ENCODE measurements at places on chromosomes 6 and 20.
A peak's percentile ranks its signal among the peaks of the same experiment; 100 is the strongest.

GRCh38 chr6:47146431-47147174, 104.5 kb upstream of the ADGRF1 start:
- DNase-seq = no peak

DNA sequence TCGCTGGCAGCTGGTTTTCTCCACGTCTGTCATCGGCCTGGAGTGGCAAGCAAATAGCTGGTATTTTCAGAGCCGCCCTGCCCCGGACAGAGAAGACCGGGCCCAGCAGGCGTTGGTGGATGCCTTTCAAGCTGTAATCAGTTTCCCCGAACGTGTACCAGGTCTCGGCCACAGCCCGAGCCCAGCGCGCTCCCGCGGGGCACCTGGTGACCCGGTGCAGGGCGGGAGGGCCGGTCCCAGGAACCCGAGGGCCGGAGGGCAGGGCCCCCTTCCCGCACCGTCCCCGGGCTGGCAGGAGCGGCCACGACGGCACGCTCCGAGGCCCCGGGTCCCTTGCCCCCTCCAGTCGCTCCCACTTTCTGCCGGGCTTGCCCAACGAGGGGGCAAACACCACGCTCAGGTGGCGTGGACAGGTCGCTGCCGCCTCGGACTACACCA, 348 bp upstream of the PYGB start:
- DNase-seq = no peak

- no peak for DNase-seq
Measured at GRCh38 chr6:41935685-41936072, 5.9 kb downstream of the CCND3 start.

- DNase-seq = no peak
Measured at GRCh38 chr6:159044899-159045727, at the start of gene TAGAP. Gene TAGAP (minus strand): TSS chr6:159044991. CDS start chr6:159044146, 845 bp downstream.

DNA sequence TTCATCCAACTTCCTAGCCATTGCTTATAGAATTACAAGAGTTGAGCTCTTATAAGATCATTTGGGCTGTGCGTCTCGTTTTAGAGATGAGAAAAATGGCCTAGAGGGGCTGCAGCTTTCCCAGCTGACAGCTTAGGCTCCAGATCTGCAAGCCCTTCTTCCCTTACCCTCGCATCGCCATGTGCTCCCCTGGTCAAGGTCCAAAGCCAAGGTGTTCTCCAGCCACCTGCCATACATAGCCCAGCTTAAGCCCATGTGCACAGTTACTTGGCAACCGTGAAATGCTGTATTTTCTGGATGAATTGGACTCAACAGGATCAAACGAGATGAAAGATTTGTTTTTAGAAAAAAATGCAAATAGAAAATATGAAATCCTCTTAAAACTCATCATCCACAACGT, 7.9 kb downstream of the MAP3K4 start:
- DNase-seq = no peak

DNA sequence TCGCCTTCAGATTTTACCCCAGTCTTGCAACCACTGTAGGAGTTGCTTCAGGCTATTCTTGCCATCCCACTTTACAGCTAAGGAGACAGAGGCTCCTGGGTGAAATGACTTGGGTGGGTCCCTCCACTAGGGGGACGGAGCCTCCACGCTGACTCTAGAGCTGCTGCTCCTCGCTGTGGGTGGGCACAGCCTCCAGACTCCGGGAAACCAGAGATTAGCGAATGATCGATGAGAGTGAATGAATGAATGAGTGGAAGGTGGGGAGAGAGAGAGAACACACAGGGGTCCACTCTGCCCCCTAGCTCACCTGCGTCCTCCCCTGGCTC, 10.4 kb downstream of the ZBP1 start:
- DNase-seq = no peak

GRCh38 chr6:33417128-33417902, 592 bp downstream of the CUTA start:
- DNase-seq = no peak

DNA sequence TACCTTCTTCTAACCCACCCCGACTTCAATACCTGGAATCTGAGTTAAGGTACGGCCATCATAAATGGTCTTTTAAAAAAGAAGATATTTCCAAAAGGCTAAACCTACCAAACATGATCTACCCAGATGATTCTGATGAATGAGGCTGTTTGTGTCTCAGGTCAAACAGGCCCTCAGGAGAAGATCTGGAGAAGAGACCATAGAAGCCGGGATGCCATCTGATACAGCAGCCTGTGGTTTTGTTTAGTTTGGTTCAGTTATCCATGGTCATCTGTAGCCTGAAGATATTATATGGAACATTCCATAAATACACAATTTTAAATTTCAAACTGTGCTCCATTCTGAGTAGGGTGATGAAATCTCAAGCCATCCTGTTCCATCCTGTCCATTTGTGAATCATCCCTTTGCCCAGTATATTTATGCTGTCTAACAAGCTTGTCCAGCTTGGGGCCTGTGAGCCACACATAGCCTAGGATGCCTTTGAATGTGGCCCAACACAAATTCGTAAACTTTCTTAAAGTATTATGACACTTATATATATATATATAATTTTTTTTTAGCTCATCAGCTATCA, 4.0 kb upstream of the CAP2 start:
- no peak for DNase-seq

DNA sequence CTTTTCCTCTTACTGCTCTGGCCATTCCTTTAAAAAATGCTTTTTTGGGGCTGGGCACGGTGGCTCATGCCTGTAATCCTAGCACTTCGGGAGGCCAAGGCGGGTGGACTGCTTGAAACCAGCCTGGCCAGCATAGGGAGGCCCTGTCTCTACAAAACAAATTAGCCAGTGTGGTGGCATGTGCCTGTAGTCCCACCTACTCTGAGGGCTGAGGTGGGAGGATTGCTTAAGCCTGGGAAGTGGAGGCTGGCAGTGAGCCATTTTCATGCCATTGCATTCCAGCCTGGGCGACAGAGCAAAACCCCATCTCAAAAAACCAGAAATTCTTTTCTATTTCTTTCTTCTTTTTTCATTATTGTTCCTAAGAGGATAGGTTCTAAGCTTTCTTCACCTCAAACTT, 36.9 kb upstream of the RNF144B start:
- no peak for DNase-seq

DNA sequence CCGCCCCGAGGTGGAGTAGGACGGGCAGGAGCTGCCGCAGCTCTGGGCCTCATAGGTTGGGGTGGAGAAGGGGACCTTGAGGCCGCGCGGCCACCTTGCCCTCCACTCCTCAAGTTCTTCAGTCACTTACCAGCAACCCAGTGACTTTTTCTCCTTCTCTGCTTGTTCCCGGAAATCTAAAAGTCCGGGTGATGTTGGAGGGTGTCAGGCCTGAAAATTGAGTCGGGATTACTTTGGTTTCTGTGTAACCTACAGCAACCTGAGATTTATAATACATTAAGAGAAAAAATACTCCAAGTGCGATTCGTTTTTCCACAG, 338 bp downstream of the RWDD1 start:
- DNase-seq = no peak

GRCh38 chr20:25090492-25091429, 8.8 kb upstream of the VSX1 start:
- no peak for DNase-seq

GRCh38 chr6:85574932-85575598, 18.6 kb downstream of the SNX14 start:
- no peak for DNase-seq

DNA sequence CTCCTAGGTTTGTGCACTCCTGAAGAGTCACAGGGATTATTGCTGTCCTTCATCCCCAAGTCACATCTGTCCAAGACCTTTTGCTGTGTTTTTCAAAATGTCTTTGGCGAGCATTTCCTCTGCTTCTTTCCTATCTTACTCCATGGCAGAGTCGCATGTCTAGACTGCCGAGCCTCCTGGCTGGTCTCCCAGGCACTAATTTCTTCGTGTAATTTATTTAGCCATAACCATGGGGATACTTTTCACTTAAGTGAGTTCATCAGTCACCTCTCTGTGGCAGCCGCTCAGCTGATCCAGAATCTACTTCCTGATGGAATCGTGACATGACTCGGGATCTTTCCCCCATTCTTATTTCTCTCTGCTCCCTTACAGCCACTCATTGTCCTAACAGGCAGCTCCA, 25.8 kb downstream of the ADGRF5 start:
- DNase-seq = no peak

GRCh38 chr6:36691612-36692011, 6.0 kb upstream of the RAB44 start:
- DNase-seq = no peak

DNA sequence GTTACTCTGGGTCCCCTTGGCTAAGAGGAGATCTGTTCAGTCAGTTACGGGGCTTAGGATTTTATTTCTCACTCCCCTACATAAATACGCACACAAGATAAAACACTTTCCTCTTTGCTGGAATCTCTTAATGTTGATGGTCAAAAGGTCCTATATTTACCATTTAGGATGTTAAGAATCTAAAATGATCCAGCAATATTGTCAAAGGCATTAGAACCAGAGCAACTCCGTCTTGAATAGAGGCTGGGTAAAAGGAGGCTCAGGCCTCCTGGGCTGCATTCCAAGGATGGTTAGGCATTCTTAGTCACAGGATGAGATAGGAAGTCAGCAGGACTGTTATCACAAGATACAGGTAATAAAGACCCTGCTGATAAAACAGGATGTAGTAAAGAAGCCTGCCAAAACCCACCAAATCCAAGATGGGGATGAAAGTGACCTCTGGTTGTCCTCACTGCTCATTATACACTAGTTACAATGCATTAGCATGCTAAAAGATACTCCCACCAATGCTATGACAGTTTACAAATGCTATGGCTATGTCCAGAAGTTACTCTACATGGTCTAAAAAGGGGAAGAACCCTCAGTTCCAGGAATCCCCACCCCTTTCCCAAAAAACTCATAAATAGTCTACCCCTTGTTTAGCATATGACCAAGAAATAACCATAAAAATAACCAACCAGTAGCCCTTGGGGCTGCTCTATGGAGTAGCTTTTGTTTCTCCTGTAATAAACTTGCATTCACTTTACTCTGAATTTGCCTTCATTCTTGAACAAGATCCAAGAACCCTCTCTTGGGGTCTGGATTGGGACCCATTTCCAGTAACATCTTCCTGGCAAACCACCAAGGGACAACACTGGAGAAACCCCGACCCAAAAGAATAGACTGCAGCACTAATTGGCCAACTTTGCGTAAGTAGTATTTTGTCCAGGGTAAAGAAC, 107.5 kb downstream of the DTNBP1 start:
- no peak for DNase-seq

GRCh38 chr6:25548451-25548850, 103.6 kb upstream of the SCGN start:
- no peak for DNase-seq

DNA sequence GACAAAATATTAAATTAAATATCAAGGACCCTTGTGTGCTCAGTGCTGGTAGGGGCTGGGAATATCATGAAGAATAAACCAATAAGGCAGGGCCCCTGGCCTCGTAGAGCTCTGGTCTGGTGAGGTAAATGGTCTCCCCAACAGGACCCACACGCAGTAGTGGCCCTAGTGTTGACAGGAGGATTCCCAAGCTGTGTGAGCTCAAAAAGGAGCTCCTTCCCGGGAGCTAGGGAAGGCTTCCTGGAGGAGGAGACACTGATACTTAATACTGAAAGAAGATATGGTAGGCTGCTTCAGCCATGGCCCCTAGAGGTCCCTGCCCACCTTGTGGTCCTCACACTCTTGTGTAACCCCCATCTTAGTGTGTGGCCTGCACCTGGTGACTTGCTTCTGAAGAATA, 209.1 kb downstream of the NFATC2 start:
- no peak for DNase-seq

DNA sequence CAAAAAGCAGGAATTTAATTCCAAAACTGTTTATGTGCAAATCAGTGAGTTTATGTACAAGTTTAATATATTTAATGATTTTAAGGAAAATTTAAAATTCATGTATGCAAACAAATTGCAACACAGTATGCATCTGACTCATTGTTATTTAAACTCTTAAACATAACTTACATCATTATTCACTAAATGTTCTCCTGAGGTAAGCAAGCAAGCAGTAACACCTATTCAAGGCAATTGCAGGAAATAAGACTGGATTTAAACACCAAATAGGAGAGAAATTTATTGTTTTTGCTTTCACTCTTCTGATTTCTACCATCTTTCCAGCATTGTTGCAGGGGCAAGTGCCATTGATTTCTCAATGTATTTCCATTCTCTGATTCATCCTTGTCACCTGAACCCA, 239.5 kb downstream of the TFAP2A start:
- no peak for DNase-seq

- no peak for DNase-seq
Measured at GRCh38 chr6:15359335-15359862, 113.5 kb downstream of the JARID2 start.

DNA sequence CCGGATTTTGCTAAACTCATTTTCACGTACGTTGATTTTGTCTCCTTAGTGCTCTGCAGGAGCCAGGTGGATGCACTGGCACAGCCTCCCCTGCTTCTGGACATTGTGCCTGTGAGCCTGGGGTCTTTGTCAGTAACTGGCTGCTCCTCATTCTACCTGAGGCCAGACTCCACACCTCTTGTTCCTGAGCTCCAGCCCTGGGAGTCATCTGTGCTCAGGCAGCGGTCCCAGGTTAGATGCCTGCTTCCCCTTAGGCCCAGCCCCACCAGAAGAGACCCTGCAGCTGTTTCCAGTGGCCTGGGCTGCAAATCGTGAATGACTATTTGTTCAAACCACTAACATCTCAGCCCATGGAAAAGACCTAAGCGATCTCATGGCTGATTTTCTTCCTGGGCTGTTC, 129.1 kb downstream of the ERMARD start:
- DNase-seq = no peak

GRCh38 chr20:8627340-8628004, 441.4 kb upstream of the PLCB4 start:
- no peak for DNase-seq

GRCh38 chr20:17655865-17656479, 26.1 kb downstream of the RRBP1 start:
- DNase-seq = no peak

DNA sequence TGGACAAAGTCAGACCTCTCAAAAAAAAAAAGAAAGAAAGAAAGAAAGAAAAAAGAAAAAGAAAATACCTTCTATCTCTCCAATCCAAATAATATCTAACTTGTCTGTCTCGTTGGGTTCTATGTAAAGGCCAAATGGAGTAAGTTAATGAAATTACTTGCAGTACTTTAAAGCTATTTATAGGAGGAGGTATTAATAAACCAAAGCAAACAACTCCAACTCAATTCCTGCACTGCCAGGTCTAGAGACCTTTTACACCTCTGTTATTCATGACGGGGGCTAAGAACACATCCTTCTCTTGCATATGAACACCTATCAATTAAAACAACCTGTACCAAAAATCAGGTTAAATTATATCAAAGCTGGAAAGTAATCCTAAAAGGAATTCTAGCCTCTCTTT, 80.6 kb downstream of the MAP3K5 start:
- DNase-seq = no peak

GRCh38 chr20:19828232-19828631, 70.2 kb downstream of the RIN2 start:
- DNase-seq = peak; percentile 10

- DNase-seq = peak; percentile 6
Measured at GRCh38 chr6:118580585-118581419, 32.7 kb downstream of the PLN start.

DNA sequence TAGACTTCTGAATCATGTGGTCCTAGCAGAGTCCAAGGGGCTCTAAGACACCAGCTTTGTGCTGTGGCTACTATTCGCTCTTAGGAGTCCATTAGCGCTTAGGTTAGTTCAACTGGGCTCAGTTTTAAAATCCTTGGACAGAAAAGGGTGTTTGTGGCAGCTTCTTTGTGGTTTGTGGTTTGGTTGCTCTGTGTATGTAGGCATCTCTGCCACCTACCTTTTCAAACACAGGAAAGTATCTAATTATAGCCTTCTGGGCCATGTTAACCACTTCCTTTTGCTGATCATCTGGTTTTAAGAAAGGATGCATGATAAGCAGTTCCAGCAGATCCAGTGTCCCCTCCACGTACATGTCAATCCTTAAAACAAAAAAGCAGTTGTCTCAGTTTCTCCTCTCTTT, 10.8 kb downstream of the GSTA4 start:
- no peak for DNase-seq
